ELR (cell line): ENCODE measurements at places on chromosomes 2 and 18.
A peak's percentile ranks its signal among the peaks of the same experiment; 100 is the strongest.

GRCh38 chr2:147182260-147182659, 662.6 kb upstream of the ACVR2A start:
- no peak for DNase-seq

GRCh38 chr2:212665948-212666347, 127.3 kb upstream of the ERBB4 start:
- DNase-seq, result peak; percentile 18

DNA sequence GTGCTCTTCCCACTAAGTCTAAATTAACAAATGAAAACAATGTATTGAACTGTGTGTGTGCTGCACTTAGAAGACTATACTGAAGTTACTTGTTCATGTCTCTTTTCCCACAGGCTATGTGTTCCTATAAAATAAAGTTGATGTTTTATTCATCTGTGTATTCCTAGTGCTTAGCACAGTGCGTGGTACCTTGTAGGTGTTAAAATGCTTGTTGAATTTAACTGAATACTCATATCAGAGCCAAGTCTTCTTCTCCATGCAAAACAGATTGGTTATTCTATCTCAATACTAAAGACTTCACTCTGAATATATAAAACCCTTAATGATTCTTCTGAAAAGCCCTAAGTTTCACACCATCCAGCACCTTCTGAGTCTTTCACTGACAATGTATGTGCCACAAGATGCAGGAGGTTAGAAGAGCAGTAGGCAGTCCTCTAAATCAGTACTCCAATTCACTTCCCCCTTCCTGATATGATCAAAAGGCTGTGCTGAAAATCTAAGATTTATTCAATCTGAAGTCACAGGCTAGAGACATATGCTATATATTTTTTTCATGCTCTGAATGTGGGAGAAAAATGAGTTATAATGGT, 231.7 kb upstream of the CCDC150 start:
- no peak for DNase-seq

GRCh38 chr2:186889101-186889879, 40.3 kb upstream of the ZSWIM2 start:
- no peak for DNase-seq
